ENCODE measurements at places on chromosomes 2 and 18.
A peak's percentile ranks its signal among the peaks of the same experiment; 100 is the strongest.

DNA sequence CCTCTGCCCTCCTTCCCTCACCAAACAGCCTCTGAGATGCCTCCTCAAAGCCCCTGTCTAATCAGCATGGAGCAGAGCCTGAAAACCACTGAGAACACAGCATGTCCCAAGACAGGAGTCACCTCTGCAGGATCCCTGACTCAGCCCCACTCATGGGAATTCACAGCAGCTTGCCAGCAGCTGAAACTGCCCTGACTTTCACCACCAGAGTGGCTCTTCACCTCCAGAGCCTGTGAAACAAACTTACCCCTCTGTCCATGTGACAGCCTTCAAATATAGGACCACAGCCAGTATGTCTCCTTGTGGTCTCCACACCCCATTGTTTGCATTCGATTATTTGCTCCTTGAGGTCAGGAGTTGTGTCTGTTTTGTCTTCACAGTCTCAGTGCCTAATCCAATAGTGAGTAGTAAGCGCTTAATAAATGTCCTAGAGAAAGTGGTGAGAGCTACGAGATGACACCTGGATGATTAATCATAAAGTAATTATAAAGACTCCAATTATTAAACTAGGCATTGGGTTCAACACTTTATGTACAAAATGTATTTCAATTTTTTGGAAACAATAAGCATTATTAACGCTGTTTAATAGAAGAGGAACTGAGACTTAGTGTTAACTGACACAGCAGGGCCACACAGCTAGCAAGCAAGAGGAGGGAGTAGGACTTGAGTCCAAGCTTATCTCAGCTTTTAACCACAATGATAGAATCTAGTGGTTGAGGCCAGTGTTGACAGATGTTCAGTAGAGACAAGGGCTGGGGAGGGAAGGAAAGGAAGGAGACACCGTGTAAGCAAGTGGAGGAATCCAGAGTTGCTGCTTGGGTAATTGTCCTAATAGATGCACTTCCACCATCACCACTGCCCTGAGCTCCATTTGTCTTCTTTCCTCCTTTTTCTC is 358.7 kb upstream of the TNP1 start:
- DNase-seq = peak; percentile 84

DNA sequence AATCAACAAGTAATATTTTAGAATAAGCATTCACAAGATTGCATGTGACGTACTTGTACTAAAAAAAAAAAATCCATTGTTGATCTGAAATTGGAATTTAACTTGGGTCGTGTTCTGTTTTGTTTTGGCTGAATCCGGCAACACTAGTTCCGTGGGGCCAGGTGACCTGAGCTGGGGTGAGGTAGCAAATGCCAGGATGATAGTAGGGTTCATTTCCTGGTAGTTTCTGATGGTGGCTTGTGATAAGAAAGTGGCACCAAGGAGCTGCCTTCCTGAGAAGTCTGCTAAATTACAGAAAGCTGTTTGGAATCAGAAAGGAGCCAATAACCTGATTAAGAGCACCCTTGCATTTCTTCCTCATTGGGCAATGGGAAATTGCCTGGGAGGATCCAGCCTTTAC is 126.4 kb upstream of the DLX2 start:
- DNase-seq = no peak

DNA sequence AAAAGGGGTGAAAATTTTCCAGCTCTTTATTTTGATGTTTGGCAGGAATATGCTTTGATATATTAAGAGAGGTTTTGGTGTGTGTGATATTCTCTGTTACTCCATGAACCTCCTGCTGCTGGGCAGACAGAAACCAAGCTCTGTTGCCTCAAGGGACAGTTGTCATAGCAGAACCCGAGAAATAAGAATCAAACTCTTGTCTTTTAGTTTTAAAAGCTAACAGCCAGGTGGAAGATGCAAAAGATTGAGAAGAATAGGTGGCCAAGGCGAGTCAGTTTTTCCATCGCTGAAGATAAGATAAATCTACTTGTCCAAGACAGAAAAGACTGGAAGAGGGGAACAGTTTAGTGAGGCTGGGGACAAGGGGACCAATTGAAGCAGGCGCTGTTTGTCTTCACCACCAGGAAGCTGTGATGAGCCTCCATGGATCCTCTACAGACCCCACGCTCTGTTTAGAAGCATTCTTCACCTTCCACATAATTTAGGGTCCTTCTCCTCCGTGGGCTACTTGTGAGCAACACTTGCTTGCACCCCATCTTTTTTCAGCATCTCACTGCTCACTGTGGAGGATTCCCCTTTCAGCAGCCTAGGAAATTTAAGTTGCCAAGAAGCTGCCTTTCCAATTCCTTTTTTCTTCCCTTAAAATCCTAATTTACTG is 23.9 kb downstream of the PMAIP1 start:
- no peak for DNase-seq

DNA sequence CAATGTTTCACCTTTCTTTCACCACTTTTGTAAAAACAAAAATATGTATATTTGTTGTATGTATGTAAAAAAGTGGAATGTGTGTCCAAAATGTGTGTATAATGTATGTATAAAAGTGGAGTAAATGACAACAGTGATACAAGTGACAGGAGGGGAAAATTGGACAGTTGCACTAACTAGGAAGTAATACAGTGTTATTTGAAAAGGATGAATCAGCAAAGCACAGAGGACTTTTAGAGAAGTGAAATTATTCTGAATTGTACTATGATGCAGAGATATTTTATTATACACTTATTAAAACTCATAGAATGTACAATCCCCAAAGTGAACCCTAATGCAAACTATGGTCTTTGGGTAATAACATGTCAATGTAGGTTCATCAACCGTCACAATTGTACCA is 331.3 kb upstream of the CNTNAP5 start:
- no peak for DNase-seq

DNA sequence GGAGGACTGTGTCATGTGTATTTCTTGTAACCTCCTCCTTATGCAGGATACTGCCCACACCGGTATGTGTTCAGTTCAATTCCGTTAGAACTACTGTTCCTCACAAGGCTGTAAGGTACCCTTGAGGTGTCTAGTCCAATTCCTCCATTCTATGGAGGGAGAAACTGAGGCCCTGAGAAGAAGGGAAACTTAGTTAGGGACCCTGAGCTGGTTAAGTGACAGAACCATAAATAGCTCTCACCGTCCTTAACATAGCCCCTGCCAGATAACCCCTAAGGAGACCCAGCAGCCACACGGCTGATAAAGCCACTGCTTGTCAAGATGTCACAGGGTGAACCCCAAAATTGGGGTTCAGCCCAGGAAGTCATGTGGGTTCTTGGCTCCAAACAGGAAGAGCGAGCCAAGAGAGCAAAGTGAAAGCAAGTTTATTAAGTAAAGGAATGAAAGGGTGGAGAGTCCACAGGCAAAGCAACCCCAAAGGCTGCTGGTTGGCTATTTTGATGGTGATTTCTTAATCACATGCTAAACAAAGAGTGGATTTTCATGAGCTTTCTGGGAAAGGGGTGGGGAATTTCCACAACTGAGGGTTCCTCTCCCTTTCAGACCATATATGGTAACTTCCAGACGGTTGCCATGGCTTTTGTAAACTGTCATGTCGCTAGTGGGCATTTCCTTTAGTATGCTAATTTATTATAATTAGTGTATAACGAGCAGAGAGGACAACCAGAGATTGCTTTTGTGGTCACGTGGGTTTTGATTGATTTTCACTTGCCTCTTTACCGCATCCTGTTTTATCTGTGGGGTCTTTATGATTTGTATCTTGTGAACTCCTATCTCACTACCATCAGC is 83.4 kb upstream of the RTN4 start:
- peak; percentile 77 for DNase-seq

- no peak for DNase-seq
Measured at GRCh38 chr2:223647258-223647952, 45.2 kb upstream of the SCG2 start.

GRCh38 chr2:19723021-19723420 is 178.8 kb downstream of the TTC32 start:
- no peak for DNase-seq

DNA sequence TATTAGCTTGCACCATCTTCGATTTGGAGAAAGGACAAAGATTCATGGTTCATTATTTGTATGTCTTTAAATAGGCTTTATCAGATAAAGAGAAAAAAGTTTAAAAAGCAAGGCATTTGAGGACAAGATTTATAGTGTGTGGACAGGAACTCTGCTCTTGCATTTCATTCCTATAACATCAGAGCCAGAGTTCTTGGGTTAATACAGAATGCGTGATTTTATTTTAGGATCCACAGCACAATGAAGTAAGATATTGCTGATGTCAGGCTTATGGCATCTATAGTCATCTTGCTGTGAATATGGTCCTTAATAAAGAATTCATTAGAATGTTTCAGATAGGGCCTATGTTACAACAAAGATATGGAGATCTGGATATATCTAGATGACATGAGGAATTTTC is 19.7 kb downstream of the RASGRP3 start:
- DNase-seq = peak; percentile 92

DNA sequence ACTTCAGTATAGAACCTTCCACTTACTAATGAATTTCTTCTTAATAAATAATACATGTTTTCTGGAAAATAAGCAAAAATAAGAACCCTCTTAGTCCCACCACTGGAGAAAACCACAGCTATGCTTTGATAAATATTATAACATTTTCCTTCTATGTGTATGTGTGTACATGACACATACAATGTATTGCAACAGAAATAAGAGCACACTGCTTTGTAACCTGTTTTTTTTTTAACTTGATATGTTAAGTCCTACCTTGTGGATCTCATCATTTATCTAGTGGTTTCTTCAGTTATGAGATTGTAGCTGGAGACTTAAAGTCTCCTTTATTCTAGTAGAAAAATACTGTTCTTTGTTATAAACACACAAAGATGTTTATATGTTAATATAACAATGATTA is 17.2 kb downstream of the INPP1 start:
- no peak for DNase-seq

DNA sequence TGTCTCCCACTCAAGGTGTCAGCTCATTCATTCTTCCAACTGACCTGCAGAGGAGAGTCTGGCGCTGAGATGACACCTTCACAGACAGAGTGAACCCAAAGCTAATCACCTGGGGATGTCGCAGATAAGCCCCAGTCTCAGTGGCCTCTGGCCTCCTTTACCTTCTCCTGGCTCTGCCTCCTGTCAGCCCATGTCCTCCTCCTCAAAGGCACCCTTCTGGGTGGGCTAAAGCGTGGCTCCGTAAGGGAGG is 194.1 kb downstream of the MIB1 start:
- no peak for DNase-seq

DNA sequence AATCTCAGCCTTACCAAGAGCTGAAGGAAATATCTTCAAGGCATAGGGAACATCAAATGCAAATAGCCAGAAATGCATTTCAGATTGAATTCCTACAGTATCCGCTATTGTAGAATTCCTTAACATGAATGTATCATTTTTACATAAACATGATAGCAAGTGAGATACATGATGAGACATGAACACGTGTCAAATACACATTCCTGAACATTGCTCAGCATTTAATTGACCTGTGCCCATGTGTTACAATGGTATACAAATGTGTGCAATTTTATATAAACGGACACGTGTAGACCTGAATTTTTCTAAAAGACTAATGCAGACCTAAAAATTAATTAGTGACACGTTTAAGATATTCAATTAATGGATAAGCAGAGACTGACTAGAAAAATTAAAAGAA is 133.0 kb upstream of the TLK1 start:
- DNase-seq = no peak

DNA sequence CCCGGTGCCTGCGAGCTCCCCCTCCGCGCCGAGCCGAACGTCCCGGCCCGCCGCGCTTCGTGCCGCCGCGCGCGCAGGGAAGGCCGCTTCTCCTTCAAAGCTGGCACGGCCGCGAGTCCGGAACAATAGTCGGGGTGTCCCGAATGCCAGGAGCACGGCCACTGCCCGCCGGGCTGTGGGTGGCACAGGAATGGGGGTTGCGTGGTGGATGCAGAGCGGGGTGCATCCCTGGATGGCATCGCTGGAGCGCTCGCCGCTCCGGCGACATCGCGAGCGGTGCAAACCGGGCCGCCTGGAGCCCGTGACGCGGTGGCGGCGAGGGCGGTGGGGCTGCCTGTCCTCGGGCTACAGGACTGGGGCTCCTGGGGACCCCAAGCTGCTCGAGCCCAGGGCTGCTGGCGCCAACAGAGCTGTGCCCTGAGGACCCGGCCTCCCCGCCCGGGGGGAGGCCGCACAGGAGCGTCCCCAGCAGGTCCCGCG is 1.1 kb upstream of the SATB2 start:
- no peak for DNase-seq

DNA sequence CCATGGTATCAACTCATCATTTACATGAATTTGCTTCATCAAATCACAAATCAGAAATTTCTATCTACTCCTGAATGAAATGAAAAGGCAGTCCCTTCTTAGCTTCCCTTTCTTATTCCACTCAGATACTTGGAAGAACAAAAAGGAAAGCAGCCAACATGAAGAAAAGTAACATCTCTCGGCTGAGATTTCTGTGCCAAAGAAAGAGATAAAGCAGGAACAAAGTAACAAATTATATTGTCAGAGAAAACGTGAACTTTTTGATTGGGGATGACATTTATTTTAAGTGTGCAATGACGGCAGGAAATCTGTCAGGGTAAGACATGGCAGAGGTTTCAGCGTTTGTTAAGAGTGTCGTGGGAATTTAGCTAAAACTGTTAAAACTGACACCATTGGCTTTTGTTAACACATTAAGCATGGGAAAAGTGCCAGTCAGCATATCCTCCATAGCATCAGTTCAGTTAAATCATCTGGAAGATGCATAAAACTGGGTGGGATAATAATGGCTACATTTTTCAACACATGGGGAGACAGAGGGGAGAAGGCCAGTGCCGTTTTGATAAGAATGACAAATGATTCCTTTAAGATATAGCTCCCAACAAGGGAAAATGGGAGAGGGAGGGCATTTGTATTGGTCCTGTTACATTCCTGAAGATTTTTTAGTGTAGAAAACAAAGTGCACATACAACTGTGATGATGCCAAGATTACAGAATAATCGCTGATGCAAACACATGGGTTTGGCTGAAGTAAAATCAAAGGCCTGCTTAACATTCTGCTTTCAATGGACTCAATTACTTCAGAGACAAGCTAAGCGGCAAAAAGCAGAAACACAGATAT is 211.6 kb downstream of the ZNF521 start:
- DNase-seq = no peak

DNA sequence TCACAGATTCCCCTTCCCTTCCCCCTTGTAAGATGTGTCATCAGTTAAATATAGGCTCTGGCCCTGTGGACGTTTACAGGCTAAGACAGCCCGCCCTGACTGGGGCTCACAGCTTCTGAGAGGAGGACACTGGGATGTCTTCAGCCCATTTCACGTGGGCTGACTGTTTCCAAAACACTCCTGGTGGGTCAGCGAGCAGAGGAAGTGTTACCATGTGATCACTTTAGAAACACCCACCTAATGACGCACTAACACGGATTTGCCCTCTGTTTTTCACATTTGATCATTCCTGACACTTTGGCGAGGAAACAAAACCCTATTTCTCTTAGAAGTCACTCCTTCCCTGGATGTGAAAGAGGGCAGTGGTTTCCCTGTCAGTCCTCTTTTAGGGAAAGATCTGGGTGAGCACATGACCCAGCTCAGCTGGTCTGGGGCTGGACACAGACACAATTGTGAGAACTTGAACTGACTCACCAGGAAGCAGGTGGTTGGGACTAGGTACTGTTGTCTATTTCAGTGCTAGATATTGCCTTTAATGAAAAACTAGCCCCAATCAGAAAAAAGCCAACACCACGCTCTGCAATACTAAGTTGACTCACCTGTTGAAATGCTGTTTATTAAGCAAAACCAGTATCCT is 38.8 kb downstream of the BMP10 start:
- peak; percentile 46 for DNase-seq

GRCh38 chr2:47073641-47074040 is 81.5 kb downstream of the STPG4 start:
- no peak for DNase-seq

Data from fibroblast of skin of right biceps (primary cell).